Neuronal stem cell (in vitro differentiated cells): ENCODE measurements at places on chromosomes 5 and 9.

- no peak for DNase-seq
- H3K4me3 ChIP-seq = no peak overlapping the region
- no peaks in the 10 kb centered on the region for H3K36me3 ChIP-seq
- no peaks in the 10 kb centered on the region for H3K27me3 ChIP-seq
- H3K27ac ChIP-seq = no peak overlapping the region
Observed at GRCh38 chr9:72462340-72462739, 59.1 kb upstream of the TMC1 start.

DNA sequence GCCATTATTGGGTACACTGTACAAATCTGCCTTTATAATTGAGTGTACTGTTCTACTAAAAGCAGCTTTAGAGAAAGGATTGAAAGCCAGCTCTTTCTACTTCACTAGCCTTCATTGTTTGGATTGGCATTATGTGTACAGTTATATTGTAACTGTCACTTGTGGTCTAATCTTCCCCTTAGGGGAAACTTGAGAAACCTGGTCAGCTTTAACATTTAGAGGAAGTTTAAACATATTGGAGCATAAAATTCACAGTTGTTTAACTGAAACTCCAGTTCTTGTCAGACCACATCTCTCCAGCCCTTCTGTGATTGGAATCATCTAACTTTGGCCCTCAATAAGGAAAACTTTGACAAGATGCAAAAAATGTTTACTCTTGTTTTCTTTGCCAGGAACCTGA is 24.6 kb downstream of the PIK3R1 start:
- no peak overlapping the region for H3K4me3 ChIP-seq
- H3K27ac ChIP-seq = no peak overlapping the region
- H3K27me3 ChIP-seq = no peaks in the 10 kb centered on the region
- no peaks in the 10 kb centered on the region for H3K36me3 ChIP-seq
- no peak for DNase-seq
- H3K4me1 ChIP-seq = peaks cover 3% of the 10 kb centered on the region

GRCh38 chr5:181142054-181142453 is 5.3 kb upstream of the OR2V2 start:
- H3K36me3 ChIP-seq = no peaks in the 10 kb centered on the region
- no peak overlapping the region for H3K4me3 ChIP-seq
- DNase-seq = no peak
- no peaks in the 10 kb centered on the region for H3K4me1 ChIP-seq
- no peaks in the 10 kb centered on the region for H3K27me3 ChIP-seq

DNA sequence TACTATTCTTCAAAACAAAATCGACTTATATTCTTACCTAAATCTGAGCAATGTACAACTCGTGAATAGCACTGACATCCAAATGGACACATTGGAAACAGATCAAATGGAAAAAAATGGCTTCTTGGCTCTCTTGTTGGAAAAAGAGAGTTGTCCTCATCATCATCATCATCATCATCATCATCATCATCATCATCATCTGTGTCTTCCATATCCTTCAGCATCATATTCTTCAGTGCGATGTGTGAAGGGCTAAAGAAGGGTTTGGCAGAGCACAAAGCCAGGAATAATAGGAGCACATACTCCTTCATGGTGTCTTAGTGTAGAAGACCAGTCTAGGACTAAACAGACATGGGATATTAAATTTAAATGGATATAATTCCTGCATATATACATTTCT is 7.7 kb downstream of the ASPN start:
- H3K36me3 ChIP-seq = no peaks in the 10 kb centered on the region
- no peaks in the 10 kb centered on the region for H3K4me1 ChIP-seq
- no peak for DNase-seq
- no peak overlapping the region for H3K27ac ChIP-seq
- H3K27me3 ChIP-seq = no peaks in the 10 kb centered on the region
- no peak overlapping the region for H3K4me3 ChIP-seq

GRCh38 chr9:129141066-129142041 is 30.1 kb downstream of the PTPA start:
- H3K27me3 ChIP-seq = no peaks in the 10 kb centered on the region
- H3K36me3 ChIP-seq = peaks cover 20% of the 10 kb centered on the region
- no peak for DNase-seq
- H3K27ac ChIP-seq = peak overlapping the region; percentile 100
- H3K4me3 ChIP-seq = peak overlapping the region; percentile 49
- H3K4me1 ChIP-seq = peaks cover 68% of the 10 kb centered on the region

GRCh38 chr5:110634475-110634874 is 92.0 kb downstream of the TMEM232 start:
- no peaks in the 10 kb centered on the region for H3K4me1 ChIP-seq
- H3K36me3 ChIP-seq = no peaks in the 10 kb centered on the region
- no peaks in the 10 kb centered on the region for H3K27me3 ChIP-seq
- no peak overlapping the region for H3K27ac ChIP-seq
- DNase-seq = no peak

DNA sequence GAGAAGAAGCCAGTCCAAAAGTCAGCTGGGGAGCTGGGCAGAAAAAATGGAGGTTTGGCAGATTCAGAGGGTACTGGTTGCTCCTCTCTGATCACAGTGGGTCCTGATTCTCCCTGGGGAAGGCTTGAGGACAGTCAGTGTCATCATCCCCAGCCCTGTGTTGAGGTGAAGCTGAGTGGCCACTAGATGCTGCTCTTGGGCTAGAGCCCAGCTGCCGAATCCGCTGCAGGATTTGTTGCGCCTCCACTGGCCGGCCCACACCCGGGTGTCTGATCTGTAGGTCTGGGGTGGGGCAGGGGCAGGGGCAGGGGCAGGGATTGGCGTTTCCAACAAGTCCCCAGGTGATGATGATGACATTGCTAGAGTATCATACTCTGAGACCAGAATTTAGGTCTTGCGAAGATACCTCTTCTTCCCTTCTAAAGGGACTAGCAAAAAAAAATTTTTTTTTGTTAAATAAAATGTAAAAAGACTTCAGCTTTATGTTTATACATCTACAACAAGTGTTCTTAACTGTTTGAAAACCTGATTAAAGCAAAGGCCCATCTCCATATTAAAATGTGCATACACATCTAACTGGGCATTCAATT is 106.8 kb downstream of the PDE6A start:
- peaks cover 30% of the 10 kb centered on the region for H3K4me1 ChIP-seq
- no peaks in the 10 kb centered on the region for H3K27me3 ChIP-seq
- DNase-seq = peak; percentile 46
- no peaks in the 10 kb centered on the region for H3K36me3 ChIP-seq

DNA sequence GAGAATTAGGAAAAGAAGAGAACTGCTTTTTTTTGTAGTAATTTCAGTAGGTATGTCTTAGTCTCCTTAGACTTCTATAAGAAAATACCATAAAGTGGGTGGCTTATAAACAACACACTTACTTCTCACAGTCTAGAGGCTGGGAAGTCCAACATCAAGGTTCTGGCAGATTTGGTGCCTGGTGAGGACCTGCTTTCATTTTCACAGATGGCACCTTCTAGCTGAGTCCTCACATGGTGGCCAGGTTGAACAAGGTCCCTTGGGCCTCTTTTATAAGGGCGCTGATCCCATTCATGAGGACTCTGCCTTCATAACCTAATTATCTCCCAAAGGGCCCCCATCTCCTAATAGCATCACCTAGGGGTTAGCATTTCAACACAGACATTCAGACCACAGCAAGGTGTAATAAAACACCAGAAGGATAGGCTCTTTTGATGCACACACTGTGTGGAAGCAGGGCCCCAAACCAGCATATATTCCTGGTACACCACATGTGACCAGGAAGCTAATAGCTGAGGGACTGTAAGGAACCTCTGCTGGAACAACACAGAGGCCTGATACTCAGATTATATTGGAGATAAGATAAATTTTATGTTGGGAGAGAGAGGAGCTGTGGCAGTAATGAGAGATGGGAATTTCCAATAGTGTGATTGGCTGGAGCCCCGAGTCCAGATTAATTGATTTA is 384.9 kb downstream of the RAB3C start:
- H3K4me1 ChIP-seq = no peaks in the 10 kb centered on the region
- DNase-seq = no peak
- no peak overlapping the region for H3K4me3 ChIP-seq
- no peaks in the 10 kb centered on the region for H3K27me3 ChIP-seq
- H3K27ac ChIP-seq = no peak overlapping the region

- peaks cover 2% of the 10 kb centered on the region for H3K4me1 ChIP-seq
- peak; percentile 89 for DNase-seq
- peak within 1 kb of the TSS; percentile 96 for H3K4me3 ChIP-seq
Observed at GRCh38 chr5:58460002-58460731, at the start of gene PLK2. PLK2 (minus strand) TSS chr5:58460086; CDS start chr5:58459959, 127 bp downstream.

DNA sequence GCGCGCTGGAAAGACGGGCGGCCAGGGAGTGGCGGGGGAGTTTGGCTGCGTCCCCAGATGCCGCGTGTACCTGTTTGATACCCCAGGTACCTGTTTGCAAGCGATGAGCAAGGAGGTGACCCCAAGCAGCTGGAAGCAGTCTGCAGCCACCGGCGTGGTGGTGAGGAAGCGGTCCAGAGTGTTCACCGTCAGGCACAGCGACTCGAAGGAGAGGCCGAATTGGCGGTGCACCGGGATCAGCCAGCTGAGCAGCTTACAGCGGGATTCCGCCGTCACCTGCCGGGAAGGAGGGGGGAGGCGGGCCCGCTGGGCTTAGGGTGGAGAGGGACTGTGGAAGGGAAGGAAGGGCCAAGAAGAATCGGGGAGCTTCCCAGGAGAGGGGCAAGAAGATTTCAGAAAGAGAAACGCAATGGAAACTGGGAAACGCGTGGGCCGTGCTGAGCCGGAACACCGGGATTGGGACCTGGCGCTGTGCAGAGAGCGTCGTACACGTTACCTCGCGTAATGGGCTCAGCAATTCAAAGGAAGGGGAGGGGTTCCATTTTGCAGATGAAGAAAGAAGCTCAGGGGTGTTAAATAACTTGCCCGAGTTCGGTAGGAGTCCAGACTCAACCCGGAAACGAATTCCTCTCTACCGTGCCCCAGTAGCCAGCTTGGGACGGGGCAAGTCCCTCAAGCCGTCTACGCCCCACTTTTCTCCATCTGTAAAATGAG is 980 bp downstream of the CCNO start:
- H3K36me3 ChIP-seq = no peaks in the 10 kb centered on the region
- no peak overlapping the region for H3K27ac ChIP-seq
- H3K4me1 ChIP-seq = peaks cover 16% of the 10 kb centered on the region
- H3K27me3 ChIP-seq = peaks cover 39% of the 10 kb centered on the region

- no peaks in the 10 kb centered on the region for H3K27me3 ChIP-seq
- DNase-seq = no peak
- no peak overlapping the region for H3K4me3 ChIP-seq
- H3K4me1 ChIP-seq = peaks cover 2% of the 10 kb centered on the region
Observed at GRCh38 chr5:76252437-76252836, 150.6 kb upstream of the IQGAP2 start.

- H3K4me3 ChIP-seq = no peak overlapping the region
- no peaks in the 10 kb centered on the region for H3K27me3 ChIP-seq
- no peak overlapping the region for H3K27ac ChIP-seq
Observed at GRCh38 chr5:67305401-67305800, 108.8 kb upstream of the CD180 start.

GRCh38 chr5:80268916-80269315 is 13.1 kb upstream of the SERINC5 start:
- H3K27ac ChIP-seq = peak overlapping the region; percentile 78
- no peaks in the 10 kb centered on the region for H3K36me3 ChIP-seq
- H3K4me1 ChIP-seq = peaks cover 3% of the 10 kb centered on the region
- no peaks in the 10 kb centered on the region for H3K27me3 ChIP-seq

GRCh38 chr9:70865471-70865870 is 255.9 kb downstream of the TRPM3 start:
- no peak for DNase-seq
- H3K36me3 ChIP-seq = peaks cover 11% of the 10 kb centered on the region
- H3K4me1 ChIP-seq = peaks cover 3% of the 10 kb centered on the region
- H3K4me3 ChIP-seq = no peak overlapping the region

DNA sequence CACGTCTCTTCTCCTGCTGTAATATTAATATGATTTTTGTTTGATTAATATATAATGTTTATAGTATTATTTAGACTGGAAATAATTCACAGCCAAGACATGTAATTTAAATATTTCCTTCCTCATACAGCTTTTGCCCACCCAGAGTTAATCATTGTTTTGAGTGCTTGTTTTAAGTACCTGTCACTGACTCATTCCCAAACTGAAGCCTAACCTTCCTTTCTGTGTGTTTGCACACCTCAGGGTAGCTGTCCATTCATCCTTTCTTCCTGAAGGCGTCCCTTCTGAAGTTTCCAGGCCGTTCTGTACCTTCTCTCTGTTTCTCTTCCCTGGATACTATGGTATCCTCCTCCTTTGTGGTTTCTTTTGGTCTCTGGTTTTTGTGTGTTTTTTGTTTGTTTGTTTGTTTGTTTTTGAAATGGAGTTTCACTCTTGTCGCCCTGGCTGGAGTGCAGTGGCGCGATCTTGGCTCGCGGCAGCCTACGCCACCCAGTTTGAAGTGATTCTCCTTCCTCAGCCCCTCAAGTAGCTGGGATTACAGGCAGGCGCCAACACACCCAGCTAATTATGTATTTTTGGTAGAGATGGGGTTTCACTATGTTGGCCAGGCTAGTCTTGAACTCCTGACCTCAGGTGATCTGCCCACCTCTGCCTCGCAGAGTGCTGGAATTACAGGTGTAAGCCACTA is 312.4 kb downstream of the DOCK8 start:
- no peaks in the 10 kb centered on the region for H3K27me3 ChIP-seq
- no peaks in the 10 kb centered on the region for H3K4me1 ChIP-seq
- H3K27ac ChIP-seq = no peak overlapping the region
- DNase-seq = no peak
- H3K4me3 ChIP-seq = no peak overlapping the region

DNA sequence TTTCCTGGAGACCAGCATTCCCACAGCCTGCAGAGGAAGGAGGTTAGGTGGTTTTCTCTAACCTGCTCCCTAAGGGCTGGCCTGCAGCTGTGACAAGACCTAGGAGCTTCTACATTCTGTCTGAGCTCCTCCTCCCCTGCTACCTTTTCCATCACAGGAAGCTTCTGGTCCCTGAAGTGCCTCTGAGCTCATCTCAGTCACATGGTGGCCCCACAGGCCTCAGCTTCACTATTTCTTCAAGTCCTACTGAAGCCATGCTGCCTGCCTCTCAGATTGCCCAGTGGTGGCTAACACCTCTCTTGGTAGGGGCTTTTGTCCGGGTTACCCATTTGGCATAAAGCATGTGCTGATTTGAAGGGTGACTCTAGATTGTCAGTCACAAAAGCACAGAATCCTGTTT is 259.4 kb downstream of the CRB2 start:
- DNase-seq = no peak
- peaks cover 6% of the 10 kb centered on the region for H3K4me1 ChIP-seq
- H3K36me3 ChIP-seq = no peaks in the 10 kb centered on the region
- no peaks in the 10 kb centered on the region for H3K27me3 ChIP-seq

DNA sequence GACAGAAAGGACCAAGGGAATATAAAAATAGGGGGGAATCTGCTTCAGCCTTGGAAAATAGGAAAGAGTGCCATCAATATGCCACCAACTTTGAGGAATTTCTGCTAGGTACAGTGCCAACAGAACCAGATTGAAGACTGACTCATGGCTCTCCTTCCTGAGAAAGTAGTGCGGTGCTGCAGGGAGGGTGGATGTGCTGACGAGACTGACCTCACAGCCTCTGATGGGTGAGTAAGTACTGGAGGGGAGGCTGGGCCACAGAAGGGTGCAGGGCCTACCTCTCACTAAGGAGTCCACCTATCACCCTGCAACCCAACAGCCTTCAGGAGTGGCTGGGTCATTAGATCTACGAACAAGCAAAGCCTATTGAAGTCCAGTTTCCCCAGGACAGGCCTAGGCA is 187.6 kb downstream of the GABBR2 start:
- no peaks in the 10 kb centered on the region for H3K36me3 ChIP-seq
- H3K4me1 ChIP-seq = no peaks in the 10 kb centered on the region
- H3K27me3 ChIP-seq = no peaks in the 10 kb centered on the region
- H3K4me3 ChIP-seq = no peak overlapping the region
- H3K27ac ChIP-seq = no peak overlapping the region
